ENCODE measurements at places on chromosomes 11 and 22. TPM values are rescaled to one million over a fixed set of nuclear protein-coding genes. Genes with fewer than 3 reads are reported as not detected.

The CHRNA10 gene
- 1.9 TPM for total RNA-seq

The TRIM51 gene
- total RNA-seq, result not detected

The CABP4 gene
- total RNA-seq, result not detected

The OR5AR1 gene
- not detected for total RNA-seq

The HPX gene
- total RNA-seq, result 0.83 TPM

The FADS1 gene
- total RNA-seq, result 162 TPM

The OR8G5 gene
- total RNA-seq, result not detected

The CDC45 gene
- 26.5 TPM for total RNA-seq

The TMEM191B gene
- total RNA-seq, result 1.4 TPM

The GAS2 gene
- 0.95 TPM for total RNA-seq

The MEI1 gene
- 0.21 TPM for total RNA-seq

The OR52N2 gene
- total RNA-seq, result not detected

The GNAZ gene
- total RNA-seq, result 1.8 TPM

The NUP160 gene
- total RNA-seq, result 33.2 TPM

The CYTH4 gene
- 0.76 TPM for total RNA-seq

The SLC22A9 gene
- not detected for total RNA-seq
